Vagina (tissue), 2 donors: ENCODE measurements at places on chromosomes 11 and 22. TPM values are rescaled to one million over a fixed set of nuclear protein-coding genes. Genes with fewer than 3 reads are reported as not detected.

Gene EPS8L2
- total RNA-seq = 195 TPM

Gene RASD2
- total RNA-seq = 2.0 TPM

Gene SPON1
- 31.7 TPM for total RNA-seq

Gene MOV10L1
- 0.98 TPM for total RNA-seq

Gene OR51B5
- 1.2 TPM for total RNA-seq
